SW480 (cell line): ENCODE measurements at places on chromosomes 11 and 22.
A peak's percentile ranks its signal among the peaks of the same experiment; 100 is the strongest.

DNA sequence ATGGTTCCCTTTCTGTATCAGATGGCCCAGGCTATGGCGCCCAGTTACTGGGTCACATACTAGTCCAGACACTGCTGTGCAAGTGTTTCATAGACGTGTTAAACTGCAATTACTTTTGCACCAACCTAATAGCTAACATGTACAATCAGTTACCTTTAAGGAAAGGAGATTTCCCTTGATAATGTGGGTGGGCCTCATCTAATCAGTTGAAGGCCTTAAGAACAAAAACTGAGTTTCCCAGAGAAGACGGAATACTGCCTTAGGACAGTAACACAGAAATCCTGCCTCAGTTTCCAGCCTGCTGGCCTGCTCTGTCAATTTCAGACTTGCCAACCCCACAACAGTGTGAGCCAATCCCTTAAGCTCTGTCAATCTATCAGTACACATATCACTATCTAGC, 229.9 kb upstream of the SYN3 start:
- no peak for DNase-seq

GRCh38 chr22:50089682-50090411, at the start of gene MOV10L1:
TSS of gene MOV10L1 (plus strand) at chr22:50090006. CDS start at chr22:50090089, 83 bp downstream.
- DNase-seq: no peak

GRCh38 chr11:67392183-67392715, 463 bp downstream of the RAD9A start:
- no peak for DNase-seq

- peak; percentile 42 for DNase-seq
Measured at GRCh38 chr22:30036656-30037055, 43.6 kb upstream of the HORMAD2 start.

GRCh38 chr11:11345099-11345498, 8.0 kb downstream of the CSNK2A3 start:
- DNase-seq: no peak
